Neural crest cell (in vitro differentiated cells): ENCODE measurements at places on chromosomes 3 and 15. TPM values are rescaled to one million over a fixed set of nuclear protein-coding genes. Genes with fewer than 3 reads are reported as not detected.

The FURIN gene
- 14.8 and 15.7 TPM in 2 replicates for total RNA-seq

The GPR149 gene
- total RNA-seq = not detected in 2 replicates

The TNK2 gene
- 46.3 and 54.9 TPM in 2 replicates for total RNA-seq

The OR5H14 gene
- total RNA-seq = not detected in 2 replicates

The ACAN gene
- 0.30 and 0.54 TPM in 2 replicates for total RNA-seq

The LSAMP gene
- total RNA-seq = 36.6 and 36.7 TPM in 2 replicates

The DAG1 gene
- total RNA-seq = 93.9 and 98.6 TPM in 2 replicates

The TMC3 gene
- total RNA-seq = not detected in 2 replicates

The PIERCE2 gene
- total RNA-seq = 2.0 and 2.7 TPM in 2 replicates

The POC1A gene
- total RNA-seq = 27.7 and 30.1 TPM in 2 replicates

The EAF2 gene
- total RNA-seq = 4.0 and 4.2 TPM in 2 replicates

The FSIP1 gene
- total RNA-seq = 6.8 and 8.1 TPM in 2 replicates

The CCR8 gene
- not detected in 2 replicates for total RNA-seq

The IL5RA gene
- not detected in 2 replicates for total RNA-seq
